Left lung (tissue), 14 donors: ENCODE measurements at places on chromosomes 13 and 19. TPM values are rescaled to one million over a fixed set of nuclear protein-coding genes. Genes with fewer than 3 reads are reported as not detected.

DNA sequence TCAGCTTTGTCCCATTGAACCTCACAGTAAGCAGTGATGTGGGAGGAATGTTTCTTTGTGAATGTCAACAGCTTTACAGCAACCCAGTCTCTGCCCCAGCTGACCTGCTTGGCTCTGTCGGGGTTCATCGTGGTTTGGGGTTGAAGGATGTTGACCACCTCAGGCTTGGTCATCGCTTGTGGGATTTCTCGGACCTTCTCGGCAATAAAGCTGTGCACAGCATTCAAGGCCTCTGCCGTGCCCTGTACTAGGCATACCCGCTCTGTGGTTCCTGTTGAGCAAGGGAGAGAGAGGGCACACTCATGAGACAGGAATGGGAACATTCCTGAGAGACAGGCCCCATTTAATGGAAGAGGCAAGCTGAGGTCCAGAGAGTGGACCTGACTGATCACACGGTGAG, 20.0 kb downstream of the NOVA2 start:
- DNase-seq = no peak

DNA sequence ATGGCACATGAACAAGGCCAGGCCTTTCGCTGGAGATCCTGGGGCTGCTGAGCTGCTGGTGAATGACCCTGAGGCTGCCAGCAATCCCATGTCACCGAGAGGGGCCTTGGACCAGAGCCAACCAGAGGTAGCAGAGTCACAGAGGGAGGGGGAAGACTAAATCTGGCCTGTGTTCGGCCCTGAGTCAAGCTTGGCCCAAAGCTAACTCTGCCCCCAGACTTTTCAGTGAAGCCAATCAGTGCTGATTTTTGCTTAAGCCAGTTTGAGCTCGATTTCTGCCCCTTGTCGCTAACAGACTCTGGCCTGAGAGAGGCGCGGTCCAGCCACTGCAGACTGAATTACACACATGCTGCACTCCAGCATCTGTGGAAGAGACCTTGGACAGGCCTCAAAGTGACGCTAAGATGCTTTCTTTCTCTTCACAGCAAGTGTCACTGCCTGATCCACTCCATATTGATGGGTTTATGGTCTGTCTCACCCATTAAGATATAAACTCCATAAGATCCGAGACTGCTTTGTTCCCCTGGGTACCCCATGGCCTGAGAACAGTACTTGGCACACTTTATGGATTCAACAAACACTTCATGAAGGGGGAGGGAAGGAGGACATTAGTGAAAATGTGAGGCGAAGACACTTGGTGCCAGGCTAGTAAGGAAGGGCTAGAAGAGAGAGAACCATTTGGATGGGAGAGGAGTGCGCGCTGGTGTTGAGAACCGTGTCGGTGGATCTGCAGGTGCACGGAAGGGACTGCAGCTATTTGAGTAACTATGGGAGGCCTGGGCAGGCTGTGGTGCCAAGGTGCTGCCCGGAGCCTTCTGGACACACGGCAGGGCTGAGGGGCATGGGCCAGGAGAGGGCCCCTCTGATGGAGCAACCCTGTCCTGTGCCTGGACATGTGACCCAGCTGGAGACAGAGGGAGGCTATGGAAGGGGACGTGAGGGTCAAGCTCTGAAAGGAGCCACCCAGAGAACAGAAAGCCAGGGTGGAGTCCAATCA, 17.6 kb downstream of the RANBP3 start:
- DNase-seq = no peak

DNA sequence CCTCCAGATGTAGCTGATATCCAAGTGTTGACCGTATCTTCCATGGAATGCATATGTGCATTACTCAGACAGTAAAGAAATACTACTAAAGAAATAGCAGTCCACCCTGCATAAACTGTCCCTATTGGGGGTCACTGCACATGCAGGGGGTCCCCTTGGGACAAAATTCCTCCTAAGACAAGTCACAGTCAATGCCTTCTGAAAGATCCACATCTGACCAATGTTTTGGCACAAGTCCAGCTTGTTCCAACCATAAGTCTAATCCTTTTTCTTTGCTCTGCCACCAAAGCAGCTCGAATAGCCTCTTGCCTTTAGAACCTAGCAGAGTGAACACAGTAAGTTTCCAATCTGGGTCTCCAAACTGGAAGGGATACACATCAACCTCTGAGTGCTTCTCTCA, 87.9 kb downstream of the DIAPH3 start:
- DNase-seq = no peak

CCNE1 gene
- 5.8 TPM for polyA plus RNA-seq

SIGLEC5 gene
- polyA plus RNA-seq = 0.50 TPM

CLEC11A gene
- 39.7 TPM for polyA plus RNA-seq

- no peak for DNase-seq
Observed at GRCh38 chr19:37953918-37954303, 46.9 kb downstream of the SIPA1L3 start.

LRRC25 gene
- polyA plus RNA-seq = 1.4 TPM

- DNase-seq = no peak
Observed at GRCh38 chr19:4441994-4442818, 15.4 kb downstream of the UBXN6 start.

MPND gene
- 26.2 TPM for polyA plus RNA-seq

GRCh38 chr13:99256283-99256682, 1.9 kb downstream of the GPR18 start:
- no peak for DNase-seq

DNA sequence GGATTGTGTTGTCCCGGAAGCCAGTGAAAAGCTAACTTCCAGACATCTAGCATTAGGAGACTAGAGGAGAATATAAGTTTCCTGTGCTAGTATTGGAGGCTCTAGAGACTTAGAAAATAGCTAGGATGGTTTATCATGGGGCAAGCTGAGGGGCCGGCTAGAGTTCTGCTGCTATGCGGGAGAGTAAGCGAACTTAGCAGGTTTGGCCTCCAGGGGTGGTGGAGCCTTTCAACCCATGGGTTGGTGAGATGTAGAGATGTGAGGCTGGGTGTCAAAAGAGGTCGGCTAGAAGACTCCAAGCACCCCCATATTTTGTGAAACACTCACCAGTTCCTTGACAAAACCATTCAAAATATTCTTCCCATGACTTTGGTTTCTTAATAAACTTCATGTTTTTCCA, 4.4 kb downstream of the SULT2A1 start:
- no peak for DNase-seq

S1PR2 gene
- polyA plus RNA-seq = 44.4 TPM

- no peak for DNase-seq
Observed at GRCh38 chr13:66556306-66556705, 673.8 kb downstream of the PCDH9 start.
